ENCODE measurements at places on chromosomes 4 and X.

- DNase-seq, result no peak
Observed at GRCh38 chrX:132444936-132445335, 43.9 kb downstream of the MBNL3 start.

DNA sequence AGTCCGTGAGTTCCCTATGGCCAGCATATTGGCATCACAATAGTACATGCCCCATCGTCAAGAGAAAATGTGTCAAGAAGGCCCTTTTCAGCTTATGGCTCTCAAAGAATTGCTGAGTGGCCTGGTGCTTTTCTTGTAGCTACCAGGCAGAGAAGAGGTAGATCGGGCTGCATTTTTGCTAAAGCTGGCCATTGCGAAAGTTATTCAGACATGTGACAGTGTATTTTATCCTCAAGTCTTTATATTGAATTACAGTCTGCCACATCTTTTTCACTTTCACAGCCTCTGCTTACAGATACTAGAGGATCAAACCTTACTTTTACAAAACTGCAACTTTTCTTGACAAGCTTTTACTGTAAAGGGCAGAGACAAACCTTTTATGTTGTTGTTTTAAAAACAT lies 261.5 kb upstream of the IGFBP7 start:
- no peak for DNase-seq

- DNase-seq, result no peak
Observed at GRCh38 chr4:89156174-89156914, 45.0 kb downstream of the TIGD2 start.

- DNase-seq, result no peak
Observed at GRCh38 chrX:3380603-3381002, 34.2 kb upstream of the MXRA5 start.

DNA sequence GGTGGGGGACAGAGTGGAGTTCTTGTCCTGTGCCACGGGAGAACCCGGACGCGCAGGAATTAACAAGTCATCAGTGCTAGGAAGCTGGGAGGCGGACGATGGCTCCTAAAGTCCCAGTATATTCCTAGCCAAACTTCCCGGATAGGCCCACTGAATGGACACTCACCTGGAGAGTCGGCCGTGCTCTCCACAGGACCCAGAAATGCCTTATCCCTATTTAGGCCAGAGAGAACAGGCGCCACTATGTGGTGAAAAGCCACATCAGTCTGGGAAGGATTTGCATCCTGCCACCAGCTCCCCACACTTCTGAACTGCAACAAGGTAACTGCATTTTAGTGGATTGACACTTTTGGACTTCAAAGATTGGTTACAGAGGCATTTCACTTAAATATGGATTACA lies 1.1 kb downstream of the CFAP299 start:
- no peak for DNase-seq

GRCh38 chr4:87092389-87093141 lies 127.9 kb downstream of the KLHL8 start:
- no peak for DNase-seq

DNA sequence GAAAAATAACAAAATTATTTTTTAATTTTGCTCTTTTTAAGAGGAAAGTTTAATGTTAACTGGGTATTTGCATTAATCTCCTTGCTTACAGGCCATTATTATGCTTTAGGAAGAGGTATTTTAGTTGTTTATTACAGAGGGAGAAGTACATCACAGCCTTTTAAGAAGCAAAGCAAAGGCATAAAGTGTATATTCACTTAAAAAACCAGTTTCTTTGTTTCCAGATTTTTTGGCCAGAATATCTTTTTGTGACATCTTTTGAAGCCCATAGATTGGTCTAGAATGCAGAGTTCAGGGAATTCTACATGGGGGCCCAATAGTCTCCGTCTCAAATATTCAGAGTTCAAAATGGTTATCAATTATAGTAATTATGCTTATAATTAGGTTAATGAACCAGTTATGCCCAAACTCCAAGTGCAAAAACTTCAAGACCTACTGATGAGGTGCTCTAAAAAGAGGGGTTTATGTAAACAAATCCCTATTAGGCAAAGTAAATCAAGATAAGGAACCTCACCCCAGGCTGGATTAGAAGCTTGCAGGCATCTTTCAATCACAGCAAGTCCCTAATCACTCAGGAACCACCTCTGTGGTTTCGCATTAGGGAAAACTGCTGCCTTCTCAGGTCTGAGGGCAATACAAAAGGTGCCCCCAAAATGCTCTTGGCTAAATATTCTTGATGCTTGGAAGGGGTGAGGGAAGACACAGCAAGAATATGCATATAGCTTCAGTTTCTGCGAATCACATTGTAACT lies 1.4 kb downstream of the CXXC4 start:
- DNase-seq, result peak; percentile 48

DNA sequence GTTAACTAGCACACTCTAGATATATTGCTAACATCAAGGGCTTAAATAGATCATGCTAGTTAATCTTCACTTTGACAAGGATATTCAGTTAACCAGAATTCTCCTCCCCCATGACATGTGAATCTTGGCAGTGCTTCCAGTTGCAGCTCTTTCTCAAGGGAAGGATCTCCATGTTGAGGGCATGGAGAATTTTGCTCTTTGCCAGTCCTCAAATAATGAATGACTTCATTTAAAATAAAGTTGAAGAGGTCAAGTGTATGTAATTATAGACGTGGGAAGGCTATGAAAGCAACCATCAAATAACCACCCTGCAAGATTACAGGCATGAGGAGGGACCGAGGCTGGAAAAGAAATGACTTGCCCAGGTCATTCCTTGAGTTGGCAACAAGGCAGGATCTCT lies 87.3 kb upstream of the CPEB2 start:
- no peak for DNase-seq

DNA sequence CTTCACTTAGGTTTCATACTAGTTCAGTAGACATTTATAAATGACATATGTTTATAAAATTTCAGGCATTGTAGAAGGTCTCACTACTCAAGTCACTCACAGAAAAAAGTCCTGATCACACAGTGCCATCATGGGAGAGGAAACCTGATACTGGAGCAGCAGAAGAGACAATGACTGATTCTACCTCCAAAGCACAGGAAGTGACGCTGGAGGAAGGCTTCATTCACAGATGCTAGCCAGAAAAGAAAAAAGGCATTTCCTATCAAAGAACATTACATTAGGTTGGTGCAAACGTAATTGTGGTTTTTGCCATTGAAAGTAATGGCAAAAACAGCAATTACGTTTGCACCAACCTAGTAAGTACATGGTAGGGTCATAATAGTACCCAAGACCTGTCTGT lies 79.5 kb downstream of the RASGEF1B start:
- DNase-seq, result no peak

- no peak for DNase-seq
Observed at GRCh38 chrX:153590961-153591956, 7.7 kb downstream of the CCNQ start.
